ENCODE measurements at places on chromosomes 16 and 17.

- no peak for DNase-seq
These were observed 1.3 kb downstream of the CIITA start for GRCh38 chr16:10878328-10878643.

- DNase-seq = peak; percentile 74
These were observed 889 bp upstream of the ZNF423 start for GRCh38 chr16:49856672-49857330.

DNA sequence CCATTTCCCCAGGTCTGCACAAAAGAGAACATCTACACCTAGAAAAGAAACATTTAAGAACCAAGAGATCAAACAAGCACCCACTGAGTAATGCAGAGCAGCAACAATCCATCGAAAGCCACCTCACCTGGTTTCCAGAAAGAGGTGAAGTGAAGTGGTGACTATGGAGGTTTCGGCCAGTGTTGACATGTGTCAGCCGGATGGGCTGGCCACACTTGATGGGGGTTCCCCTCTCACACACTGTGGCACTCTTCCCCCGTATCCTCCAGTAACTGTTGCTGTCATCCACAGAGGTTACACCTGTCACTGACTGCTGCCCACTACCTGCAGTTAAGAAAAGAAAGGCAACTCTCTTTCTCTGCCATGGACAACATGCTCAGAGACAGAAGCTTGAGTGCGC is 6.5 kb downstream of the SDF2 start:
- DNase-seq = no peak

DNA sequence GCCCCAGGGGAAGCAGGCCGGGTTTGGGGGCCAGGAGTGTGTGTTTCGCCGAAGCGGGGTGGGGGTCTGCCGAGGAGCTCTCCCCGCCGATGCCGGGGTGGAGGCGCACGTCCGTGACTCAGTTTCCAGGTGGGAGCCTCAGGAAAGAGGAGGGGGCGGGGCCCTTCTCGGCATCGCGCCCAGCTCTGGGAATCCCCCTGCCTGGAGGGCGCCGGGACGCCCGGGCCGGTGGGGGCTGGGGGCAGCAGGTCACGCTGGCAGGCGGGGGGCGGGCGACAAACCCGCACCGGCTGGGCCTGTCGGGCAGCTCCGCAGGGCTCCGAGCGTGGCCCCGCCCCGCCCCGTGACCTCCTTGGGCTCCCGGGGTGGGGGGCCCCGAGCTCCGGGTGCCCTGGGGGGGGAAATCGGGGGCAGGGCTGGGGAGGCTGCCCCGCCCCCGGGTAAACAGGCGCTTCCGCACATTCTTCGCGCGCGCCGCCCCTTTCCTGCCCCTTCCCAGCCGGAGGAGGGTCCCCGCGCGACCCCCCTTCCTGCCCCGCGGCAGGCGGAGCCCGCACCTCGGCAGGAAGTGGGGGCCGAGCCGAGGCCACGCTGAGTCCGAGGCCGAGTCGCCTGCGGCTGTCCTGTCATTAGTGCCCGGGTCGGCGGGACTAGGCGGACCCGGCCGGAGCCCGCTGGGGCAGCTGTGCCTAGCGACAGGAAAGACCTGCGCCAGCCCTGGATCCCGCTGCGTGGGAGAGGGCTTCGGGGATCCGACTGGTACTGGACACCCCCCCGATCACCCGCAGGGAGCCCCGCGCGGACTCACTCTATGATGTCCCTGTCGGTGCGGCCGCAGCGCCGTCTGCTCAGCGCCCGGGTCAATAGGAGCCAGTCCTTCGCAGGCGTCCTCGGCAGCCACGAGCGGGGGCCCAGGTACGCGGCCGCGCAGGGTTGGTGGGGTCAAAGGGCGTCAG is 9.3 kb downstream of the RIPOR1 start:
- no peak for DNase-seq

GRCh38 chr16:69367980-69368379 is 16.4 kb upstream of the TMED6 start:
- no peak for DNase-seq

GRCh38 chr16:67746846-67747245 is 27.7 kb upstream of the GFOD2 start:
- no peak for DNase-seq

DNA sequence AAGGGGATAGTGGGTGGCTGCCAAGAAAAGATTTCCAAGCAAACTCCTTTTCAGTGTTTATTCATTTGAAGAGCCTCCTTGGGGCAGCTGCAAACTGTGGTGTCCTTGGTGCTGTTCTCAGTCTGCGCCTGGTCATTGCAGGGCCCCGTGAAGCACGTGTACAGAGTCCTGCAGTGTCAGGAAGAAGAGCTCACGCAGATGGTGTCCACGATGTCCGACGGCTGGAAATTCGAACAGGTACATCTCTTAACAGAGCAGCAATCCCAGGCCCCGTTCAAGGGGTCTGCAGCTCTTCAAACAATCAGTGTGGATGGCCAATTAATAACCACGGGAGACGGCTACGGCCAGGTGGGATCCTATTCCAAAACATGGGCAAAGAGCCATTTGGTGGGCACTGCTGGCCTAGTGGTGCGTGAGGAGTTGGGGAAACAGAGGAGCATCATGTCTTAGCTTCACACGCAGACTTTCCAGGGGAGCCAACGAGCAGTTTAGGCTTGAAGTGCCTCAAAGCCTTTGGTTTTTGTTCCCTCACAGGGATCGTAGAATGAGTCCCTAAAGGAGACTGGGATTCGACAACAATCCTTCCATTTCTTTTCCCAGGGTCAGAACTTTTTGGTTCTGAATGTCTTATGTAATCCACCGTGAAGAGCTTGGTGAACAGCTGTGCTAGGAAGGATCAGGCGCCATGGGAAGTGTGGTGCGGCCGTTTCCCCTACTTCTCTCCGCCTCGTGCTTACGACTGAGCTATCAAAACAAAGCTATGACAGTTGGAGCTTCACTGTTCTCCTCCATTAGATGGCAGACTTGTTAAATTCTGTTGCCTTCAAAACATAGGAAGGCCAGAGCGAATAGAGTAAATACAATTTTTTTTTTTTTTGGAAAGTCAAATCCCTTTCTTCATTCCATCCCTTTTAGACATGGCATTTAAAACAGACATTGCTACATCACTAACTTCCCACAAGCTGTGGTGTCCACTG is 12.6 kb downstream of the KCTD2 start:
- DNase-seq = peak; percentile 71

DNA sequence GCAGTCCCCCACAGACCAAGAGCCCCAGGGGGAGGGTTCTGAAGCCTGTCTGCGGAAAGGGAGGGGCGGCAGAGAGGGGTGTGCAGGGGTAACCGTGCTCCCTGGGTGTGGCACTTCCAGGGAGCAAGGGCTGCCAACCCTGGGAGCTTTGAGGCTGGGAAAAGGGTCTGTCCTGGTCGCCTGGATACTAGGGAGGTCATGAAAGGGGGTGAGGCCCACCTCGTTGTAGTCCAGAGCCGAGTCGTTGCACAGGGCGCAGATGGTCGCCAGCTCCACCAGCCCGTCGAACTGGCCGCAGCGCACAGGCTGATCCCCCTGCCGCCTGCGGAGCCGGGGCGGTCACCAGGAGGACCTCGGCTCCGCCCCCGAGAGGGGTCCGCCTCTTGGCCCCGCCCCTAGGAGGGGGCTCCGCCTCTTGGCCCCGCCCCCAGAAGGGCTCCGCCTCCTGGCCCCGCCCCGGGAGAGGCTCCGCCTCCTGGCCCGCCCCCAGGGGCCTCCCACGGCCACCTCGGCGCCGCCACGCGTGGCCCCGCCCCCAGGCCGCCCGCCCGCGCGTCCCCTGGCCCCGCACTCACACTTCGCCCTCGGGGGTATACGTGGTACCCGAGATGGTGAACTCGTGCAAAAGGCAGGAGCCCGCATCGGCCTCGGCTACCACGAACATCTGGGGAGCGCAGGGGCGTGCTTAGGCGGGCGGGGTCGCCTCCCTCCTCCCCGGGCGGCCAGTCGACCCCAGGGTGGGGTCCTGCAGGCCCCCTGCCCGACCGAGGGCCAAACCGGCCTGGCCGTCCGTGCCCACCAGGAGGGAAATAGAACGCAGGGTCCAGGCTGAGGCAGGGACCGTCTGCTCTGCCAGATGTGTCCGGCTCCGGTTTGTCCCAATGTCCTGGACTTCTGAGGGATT is 19.5 kb downstream of the ATP2A3 start:
- DNase-seq = peak; percentile 77
